Stomach (tissue), 19 donors: ENCODE measurements at places on chromosomes 1 and 21. TPM values are rescaled to one million over a fixed set of nuclear protein-coding genes. Genes with fewer than 3 reads are reported as not detected.

Gene OR2T1
- not detected for total RNA-seq

Gene GUCA2B
- not detected for total RNA-seq

Gene RAB25
- 249 TPM for total RNA-seq

Gene OR2G6
- not detected for total RNA-seq

Gene CNIH3
- 5.2 TPM for total RNA-seq

Gene LRRC8C
- 14.8 TPM for total RNA-seq

Gene RNU1-2
- under 0.01 TPM for total RNA-seq

Gene CD53
- 70.6 TPM for total RNA-seq

Gene OR10J1
- total RNA-seq: not detected

Gene FMO4
- total RNA-seq: 2.8 TPM

Gene CCSAP
- 0.89 TPM for total RNA-seq

Gene LY9
- 7.5 TPM for total RNA-seq

Gene DRAXIN
- total RNA-seq: not detected

Gene C1orf94
- not detected for total RNA-seq

Gene MMEL1
- 4.5 TPM for total RNA-seq

Gene CD1B
- not detected for total RNA-seq
